ENCODE measurements at places on chromosomes 2 and 18. TPM values are rescaled to one million over a fixed set of nuclear protein-coding genes. Genes with fewer than 3 reads are reported as not detected.

The TMEM169 gene
- 4.3 TPM for total RNA-seq

The RESP18 gene
- not detected for total RNA-seq

The B3GNT7 gene
- 4.7 TPM for total RNA-seq

The HOXD13 gene
- 0.06 TPM for total RNA-seq

The COL4A4 gene
- 38.8 TPM for total RNA-seq

All from metanephros (tissue), 2 donors.